Naive B cell (primary cell): ENCODE measurements at places on chromosomes 11 and 22. TPM values are rescaled to one million over a fixed set of nuclear protein-coding genes. Genes with fewer than 3 reads are reported as not detected.

DNA sequence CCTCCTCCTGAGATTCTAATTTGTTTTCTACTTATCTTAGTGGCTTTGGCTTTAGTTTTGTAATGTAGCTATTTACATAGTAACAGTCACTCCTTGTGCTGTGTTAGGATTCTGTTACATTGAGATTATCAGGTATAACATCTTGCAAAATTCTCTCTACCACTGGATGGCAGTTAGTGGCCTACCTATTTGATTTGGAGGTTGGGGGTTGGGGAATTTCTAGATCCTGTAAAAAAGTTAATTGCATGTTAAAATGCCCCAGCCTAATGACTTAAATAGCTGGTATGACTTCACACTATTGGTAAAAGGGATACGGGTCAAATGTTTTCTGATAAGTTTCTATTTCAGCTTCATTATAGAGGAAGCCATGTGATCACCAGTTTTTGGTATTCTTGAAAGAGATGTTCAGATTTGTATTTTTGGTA is 2.8 kb downstream of the GRK3 start:
- no peak for DNase-seq
- no peaks in the 10 kb centered on the region for H3K27me3 ChIP-seq
- peaks cover 8% of the 10 kb centered on the region for H3K36me3 ChIP-seq
- peak overlapping the region; percentile 36 for H3K27ac ChIP-seq
- peak overlapping the region; percentile 96 for H3K4me3 ChIP-seq

GRCh38 chr11:20926799-20927540 is 257.6 kb downstream of the NELL1 start:
- H3K36me3 ChIP-seq = no peaks in the 10 kb centered on the region
- no peak overlapping the region for H3K4me3 ChIP-seq
- H3K27ac ChIP-seq = no peak overlapping the region

- no peaks in the 10 kb centered on the region for H3K27me3 ChIP-seq
- no peak overlapping the region for H3K27ac ChIP-seq
- no peaks in the 10 kb centered on the region for H3K36me3 ChIP-seq
Measured at GRCh38 chr11:77299528-77299993, 1.9 kb downstream of the GDPD4 start.

DNA sequence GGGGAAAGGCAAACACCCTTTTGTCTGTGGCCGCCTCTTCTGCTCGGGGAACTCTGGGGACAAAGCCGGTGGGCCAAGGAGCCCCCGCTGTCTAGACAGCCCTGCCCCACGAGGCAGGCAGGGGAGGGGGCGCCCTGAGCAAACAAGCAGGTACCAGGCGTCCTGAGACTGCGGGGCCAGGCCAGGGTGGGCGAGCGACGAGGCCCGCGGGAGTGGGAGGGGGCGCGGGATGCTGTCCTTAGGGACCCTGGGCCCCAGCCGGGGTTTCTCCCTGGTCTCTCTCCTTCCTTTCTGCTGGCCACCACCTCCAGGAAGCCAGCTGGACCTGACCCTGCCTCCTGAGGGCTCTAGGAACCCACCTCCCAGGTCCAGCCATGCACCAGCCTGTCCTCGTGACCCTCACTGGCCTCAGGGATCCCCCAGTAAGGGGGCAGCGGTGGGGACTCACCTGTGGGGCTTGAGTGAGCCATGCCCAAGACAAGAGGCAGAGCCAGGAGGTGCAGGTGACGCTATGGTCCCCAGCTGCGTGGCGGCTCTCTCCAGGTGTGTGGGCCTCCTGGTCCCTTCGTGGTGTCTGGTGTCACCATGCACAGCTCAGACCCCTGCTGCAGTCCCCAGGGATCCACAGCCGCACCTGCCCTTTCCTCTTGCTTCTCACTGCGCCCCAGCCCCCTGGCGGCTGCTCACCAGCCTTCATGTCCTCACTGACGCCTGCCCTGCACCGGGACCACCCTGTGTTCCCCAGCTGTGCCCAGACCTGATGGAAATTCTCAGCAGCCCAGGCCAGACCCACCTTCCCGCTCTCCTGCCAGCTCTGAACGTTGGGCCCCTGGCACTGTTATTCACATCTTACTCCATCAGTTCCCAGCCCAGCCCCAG is 26.5 kb upstream of the MUC5AC start:
- peaks cover 35% of the 10 kb centered on the region for H3K27me3 ChIP-seq
- H3K27ac ChIP-seq = no peak overlapping the region
- H3K36me3 ChIP-seq = peaks cover 8% of the 10 kb centered on the region
- H3K4me1 ChIP-seq = no peaks in the 10 kb centered on the region

GRCh38 chr22:49362211-49362839 is 465.3 kb downstream of the BRD1 start:
- peaks cover 25% of the 10 kb centered on the region for H3K27me3 ChIP-seq
- H3K4me1 ChIP-seq = peaks cover 5% of the 10 kb centered on the region
- no peak overlapping the region for H3K27ac ChIP-seq
- H3K36me3 ChIP-seq = no peaks in the 10 kb centered on the region
- DNase-seq = no peak
- H3K4me3 ChIP-seq = no peak overlapping the region

DNA sequence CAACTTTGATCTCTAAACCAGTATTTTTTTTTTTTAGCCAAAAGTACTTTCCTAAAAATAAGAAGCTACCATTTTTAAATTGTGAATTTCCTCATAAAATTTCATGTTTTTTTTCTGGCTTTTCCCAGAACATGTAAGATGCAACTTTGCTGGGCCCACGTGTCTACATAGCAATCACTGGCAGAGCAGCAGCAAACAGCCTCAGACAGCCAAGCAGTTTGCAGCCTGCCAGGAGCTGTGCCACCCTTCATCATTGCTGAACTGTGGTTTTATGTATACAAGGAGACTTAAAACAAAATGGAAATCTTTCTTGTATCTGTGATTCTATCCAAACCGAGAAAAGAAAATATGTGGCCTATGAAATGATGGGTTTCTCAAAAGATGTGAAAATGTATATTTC is 110.2 kb downstream of the GRIA4 start:
- H3K4me1 ChIP-seq = no peaks in the 10 kb centered on the region
- no peaks in the 10 kb centered on the region for H3K36me3 ChIP-seq
- H3K27me3 ChIP-seq = no peaks in the 10 kb centered on the region
- no peak overlapping the region for H3K27ac ChIP-seq

GRCh38 chr11:105840391-105840790 is 181.6 kb downstream of the MSANTD4 start:
- no peak overlapping the region for H3K27ac ChIP-seq
- peaks cover 6% of the 10 kb centered on the region for H3K27me3 ChIP-seq
- no peaks in the 10 kb centered on the region for H3K36me3 ChIP-seq
- no peak overlapping the region for H3K4me3 ChIP-seq

- peaks cover 19% of the 10 kb centered on the region for H3K27me3 ChIP-seq
- peaks cover 7% of the 10 kb centered on the region for H3K4me1 ChIP-seq
- peak; percentile 58 for DNase-seq
Measured at GRCh38 chr11:114036147-114036811, 23.2 kb upstream of the ZBTB16 start.

CD3D gene
- 3.8 TPM for polyA plus RNA-seq

PNPLA5 gene
- polyA plus RNA-seq = not detected
